Left ventricle myocardium superior (tissue), 1 donor: ENCODE measurements at places on chromosomes 5 and 9.

DNA sequence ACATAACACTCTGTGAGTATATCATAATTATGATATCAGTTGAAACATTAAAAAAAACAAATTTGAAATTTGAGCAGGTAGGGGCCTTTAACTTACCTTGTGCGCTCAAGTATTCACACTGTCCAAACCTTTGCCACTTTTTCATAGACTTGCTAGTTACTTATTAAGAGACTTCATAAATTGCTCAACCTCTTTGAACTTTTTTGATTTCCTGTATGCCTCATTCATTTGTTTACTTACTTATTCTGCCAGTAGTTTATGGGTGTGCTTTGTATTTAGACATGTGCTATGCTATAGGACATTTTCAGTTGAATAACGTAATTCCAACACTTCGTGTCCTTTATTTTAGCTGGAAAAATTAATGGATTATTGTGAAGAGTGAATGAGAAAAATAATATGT is 204.8 kb downstream of the HCN1 start:
- no peak for DNase-seq

DNA sequence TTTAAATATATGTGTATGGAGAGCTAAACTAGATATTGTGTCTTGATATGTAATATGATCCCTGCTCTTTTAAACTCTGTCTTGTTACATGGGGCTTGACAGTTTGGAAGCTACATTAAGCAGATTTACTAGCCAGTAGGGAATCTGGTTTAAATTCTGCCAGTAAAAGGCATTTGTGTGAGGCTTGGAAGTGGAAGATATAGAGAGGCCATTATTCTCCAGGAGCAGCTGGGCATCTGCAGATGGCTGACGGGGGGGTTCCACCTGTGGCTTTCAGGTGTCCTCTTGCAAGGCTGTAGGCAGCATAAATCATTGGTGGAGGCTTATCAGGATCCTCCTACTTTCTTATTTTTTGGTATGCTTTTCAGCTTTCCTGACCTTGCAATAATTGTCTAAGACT is 179.1 kb upstream of the FBXL7 start:
- no peak for DNase-seq

- no peak for DNase-seq
These were observed 227.8 kb downstream of the SEMA5A start for GRCh38 chr5:9318031-9318430.

- DNase-seq, result no peak
These were observed 22.3 kb downstream of the TRAF1 start for GRCh38 chr9:120904061-120904977.

DNA sequence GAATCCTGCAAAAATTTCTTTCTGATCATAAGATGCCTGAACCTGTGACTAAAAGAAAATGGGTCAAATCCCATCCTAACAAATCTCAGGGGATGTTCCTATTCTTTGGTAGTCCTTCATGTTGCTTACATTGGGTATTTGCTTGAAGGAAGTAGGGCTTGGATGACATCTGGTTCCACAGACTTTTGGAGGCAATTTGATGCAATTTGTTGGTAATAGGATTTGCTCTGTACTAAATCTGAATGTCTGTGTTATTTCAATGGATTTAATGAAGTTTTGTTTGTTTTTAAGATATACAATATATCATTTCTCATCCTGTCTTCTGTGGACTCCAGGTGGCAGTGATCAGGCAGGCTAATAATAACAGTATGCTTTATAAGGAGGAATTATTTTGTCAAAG is 457.9 kb downstream of the ZSWIM6 start:
- no peak for DNase-seq

DNA sequence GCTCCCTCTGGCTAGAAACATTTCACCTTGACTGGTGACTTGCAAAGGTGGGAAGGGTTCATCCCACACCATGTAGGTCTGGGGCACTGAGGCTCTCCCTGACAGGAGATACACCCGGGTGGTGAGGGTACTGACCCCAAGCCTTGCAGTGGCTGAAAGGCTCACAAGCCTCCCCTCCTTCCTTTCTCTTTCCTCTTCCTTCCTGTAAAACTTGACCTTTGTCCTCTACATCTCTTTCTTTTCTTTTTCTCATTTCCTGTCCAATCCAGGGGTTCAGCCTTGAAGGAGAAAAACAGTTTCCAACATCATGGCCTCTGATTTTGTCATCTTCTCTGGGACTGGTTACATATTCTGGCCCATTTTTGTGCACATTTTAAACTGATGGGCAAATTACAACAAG is 16.6 kb downstream of the FBP2 start:
- DNase-seq, result no peak

DNA sequence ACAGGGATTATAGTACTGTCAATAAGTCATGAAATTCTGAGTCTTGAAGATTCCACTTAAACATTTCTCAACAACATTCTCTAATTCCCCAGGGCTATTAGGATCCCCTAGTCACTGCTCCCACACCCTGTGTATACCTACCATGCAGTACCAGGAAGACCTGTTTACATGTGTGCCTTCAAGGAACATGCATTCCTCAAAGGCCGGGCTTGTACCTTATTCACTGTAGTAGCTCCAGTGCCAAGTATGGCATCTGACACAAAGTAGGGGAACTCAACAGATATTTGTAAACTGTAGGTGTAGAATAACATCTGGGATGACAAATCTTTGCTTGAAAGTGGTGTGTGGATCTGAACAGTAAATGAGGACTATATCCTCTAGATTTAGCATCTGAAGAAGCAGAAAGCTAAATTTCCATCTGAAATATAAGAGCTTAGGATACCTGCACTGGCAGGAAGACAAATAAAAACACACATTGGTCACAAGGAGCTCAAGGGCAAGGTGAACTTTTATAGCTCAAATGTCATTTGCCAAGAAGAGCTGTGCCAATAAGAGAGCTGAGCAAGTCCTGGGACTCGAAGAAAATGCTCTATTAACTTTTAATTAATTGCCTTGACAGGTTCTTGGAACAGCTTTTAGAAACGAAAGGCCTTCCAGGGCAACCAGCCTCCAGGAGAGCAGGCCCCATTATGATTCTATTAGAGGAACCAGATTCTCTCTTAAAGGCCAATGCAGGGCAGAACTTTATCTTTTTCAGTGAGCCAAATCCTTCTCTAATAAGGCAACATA is 52.3 kb upstream of the MYOT start:
- DNase-seq, result no peak

DNA sequence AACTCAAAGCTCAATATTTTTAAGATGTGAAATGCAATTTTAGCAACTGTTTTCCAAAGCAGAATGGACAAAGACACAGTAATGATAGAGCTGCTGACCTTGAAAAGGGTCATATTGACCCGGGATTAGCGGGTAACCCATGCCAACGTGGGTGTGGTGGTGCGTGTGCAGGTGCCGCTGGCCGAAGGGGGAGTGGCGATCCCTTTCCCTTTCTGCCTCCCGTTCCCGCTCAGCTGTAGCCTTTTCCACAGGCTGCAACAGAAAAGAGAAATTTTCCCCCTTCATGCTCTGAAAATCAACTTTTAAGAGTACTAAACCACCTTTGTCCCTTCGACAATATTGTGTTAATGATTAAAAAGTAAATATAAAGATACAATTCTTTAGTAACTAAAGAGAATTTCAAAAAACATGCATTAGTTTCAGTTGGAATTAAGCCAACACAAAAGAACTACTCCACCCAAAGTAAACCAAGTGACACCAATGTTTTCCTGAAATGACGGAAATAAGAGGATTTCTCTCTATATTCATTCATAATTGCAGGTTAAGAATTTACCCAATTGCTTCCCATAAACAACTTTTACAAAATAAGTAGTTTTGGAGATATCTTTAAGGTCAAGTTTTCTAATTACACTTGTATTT is 105.2 kb downstream of the ZNF608 start:
- no peak for DNase-seq

GRCh38 chr9:7121055-7121454 is 363.3 kb downstream of the KDM4C start:
- DNase-seq, result no peak

- DNase-seq, result no peak
These were observed 336.8 kb downstream of the GLIS3 start for GRCh38 chr9:3962971-3963642.

- DNase-seq, result no peak
These were observed 268.6 kb downstream of the FER start for GRCh38 chr5:109016300-109016699.

- no peak for DNase-seq
These were observed 17.0 kb downstream of the NEK6 start for GRCh38 chr9:124274738-124275137.
